Kidney (tissue), 22 donors: ENCODE measurements at places on chromosomes 3 and 15. TPM values are rescaled to one million over a fixed set of nuclear protein-coding genes. Genes with fewer than 3 reads are reported as not detected.

- no peaks in the 10 kb centered on the region for H3K4me1 ChIP-seq
- peaks cover 91% of the 10 kb centered on the region for H3K27me3 ChIP-seq
- H3K27ac ChIP-seq: no peak overlapping the region
- peak; percentile 15 for DNase-seq
- H3K36me3 ChIP-seq: no peaks in the 10 kb centered on the region
- H3K4me3 ChIP-seq: no peak overlapping the region
Measured at GRCh38 chr3:147411815-147412241, 2.7 kb downstream of the ZIC1 start.

- H3K27me3 ChIP-seq: no peaks in the 10 kb centered on the region
- no peak overlapping the region for H3K4me3 ChIP-seq
- no peak for DNase-seq
- H3K36me3 ChIP-seq: no peaks in the 10 kb centered on the region
- no peak overlapping the region for H3K27ac ChIP-seq
Measured at GRCh38 chr3:65575376-65575840, 463.3 kb downstream of the MAGI1 start.

- no peak overlapping the region for H3K4me3 ChIP-seq
- no peak overlapping the region for H3K27ac ChIP-seq
- H3K27me3 ChIP-seq: no peaks in the 10 kb centered on the region
- no peaks in the 10 kb centered on the region for H3K4me1 ChIP-seq
Measured at GRCh38 chr3:114307222-114307830, 13.5 kb downstream of the TIGIT start.

- no peaks in the 10 kb centered on the region for H3K36me3 ChIP-seq
- H3K4me1 ChIP-seq: no peaks in the 10 kb centered on the region
- H3K27me3 ChIP-seq: no peaks in the 10 kb centered on the region
Measured at GRCh38 chr3:147210676-147211075, 195.7 kb downstream of the ZIC4 start.

DNA sequence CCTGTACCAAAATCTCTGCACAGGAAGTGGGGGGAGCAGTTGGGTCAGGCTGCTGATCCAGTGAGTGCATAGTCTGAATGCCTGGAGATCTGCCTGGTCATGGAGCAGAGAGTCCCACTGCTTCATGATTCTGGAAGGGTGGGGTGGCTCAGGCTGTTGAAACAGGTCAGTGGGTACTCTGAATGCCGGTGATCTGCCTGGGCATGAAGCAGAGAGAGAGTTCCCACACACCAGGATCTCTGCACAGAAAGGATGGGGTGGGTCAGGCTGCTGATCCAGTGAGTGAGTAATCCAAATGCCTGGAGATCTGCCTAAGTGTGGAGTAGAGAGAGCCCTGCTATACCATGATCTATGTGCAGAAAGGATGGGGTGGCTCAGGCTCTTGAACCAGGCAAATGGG, 16.1 kb upstream of the GCSAM start:
- no peak overlapping the region for H3K27ac ChIP-seq
- no peak overlapping the region for H3K4me3 ChIP-seq
- no peaks in the 10 kb centered on the region for H3K4me1 ChIP-seq
- H3K27me3 ChIP-seq: no peaks in the 10 kb centered on the region
- no peak for DNase-seq

DNA sequence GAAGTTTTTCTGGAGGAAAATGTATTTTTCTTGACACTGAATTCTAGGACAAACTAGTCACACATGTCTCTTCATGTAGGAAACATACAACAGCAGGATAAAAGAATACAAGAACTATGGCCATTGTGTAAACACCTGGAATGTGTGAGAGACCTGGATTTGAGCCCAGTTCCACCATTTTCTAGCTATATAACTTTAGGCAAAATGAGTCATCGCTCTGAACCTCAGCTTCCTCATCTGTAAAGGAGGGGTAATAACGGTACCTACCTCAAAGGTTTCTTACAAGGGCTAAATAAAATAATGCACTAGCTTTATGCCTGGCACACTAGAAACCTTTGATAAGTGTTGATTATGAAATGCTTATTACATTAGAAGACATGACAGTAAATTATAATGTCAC, 57.8 kb downstream of the RIOX2 start:
- no peak overlapping the region for H3K27ac ChIP-seq
- H3K4me1 ChIP-seq: no peaks in the 10 kb centered on the region
- no peaks in the 10 kb centered on the region for H3K36me3 ChIP-seq
- H3K27me3 ChIP-seq: no peaks in the 10 kb centered on the region
- no peak overlapping the region for H3K4me3 ChIP-seq
- no peak for DNase-seq

DNA sequence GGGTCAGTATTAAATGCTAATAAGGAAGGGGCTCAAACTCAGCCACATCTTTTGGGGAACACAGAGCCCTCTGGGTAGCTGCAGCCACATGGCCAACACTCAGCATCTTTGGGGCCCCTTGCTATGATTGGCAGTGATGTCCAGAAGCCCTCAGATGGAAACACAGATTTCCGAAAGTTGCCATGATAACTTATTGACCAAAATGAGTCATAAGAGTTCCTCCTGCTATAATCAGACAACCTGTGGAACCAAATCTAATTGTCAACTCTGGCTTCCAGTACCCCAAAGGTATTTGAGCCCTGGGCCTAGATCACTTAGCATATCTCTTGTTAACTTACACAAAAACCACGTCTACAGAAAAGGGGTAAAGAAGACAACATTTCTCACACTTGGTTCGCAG, 392.2 kb downstream of the KCNH8 start:
- no peak overlapping the region for H3K27ac ChIP-seq
- DNase-seq: no peak
- H3K4me1 ChIP-seq: no peaks in the 10 kb centered on the region
- H3K27me3 ChIP-seq: no peaks in the 10 kb centered on the region
- no peaks in the 10 kb centered on the region for H3K36me3 ChIP-seq

GRCh38 chr15:92693691-92694331, 38.2 kb upstream of the FAM174B start:
- H3K4me3 ChIP-seq: no peak overlapping the region
- DNase-seq: no peak
- H3K27me3 ChIP-seq: no peaks in the 10 kb centered on the region
- H3K27ac ChIP-seq: no peak overlapping the region

GRCh38 chr3:45988362-45988761, 7.3 kb downstream of the FYCO1 start:
- no peaks in the 10 kb centered on the region for H3K27me3 ChIP-seq
- no peak overlapping the region for H3K27ac ChIP-seq
- H3K4me1 ChIP-seq: peaks cover 25% of the 10 kb centered on the region
- peaks cover 2% of the 10 kb centered on the region for H3K36me3 ChIP-seq
- H3K4me3 ChIP-seq: no peak overlapping the region

DNA sequence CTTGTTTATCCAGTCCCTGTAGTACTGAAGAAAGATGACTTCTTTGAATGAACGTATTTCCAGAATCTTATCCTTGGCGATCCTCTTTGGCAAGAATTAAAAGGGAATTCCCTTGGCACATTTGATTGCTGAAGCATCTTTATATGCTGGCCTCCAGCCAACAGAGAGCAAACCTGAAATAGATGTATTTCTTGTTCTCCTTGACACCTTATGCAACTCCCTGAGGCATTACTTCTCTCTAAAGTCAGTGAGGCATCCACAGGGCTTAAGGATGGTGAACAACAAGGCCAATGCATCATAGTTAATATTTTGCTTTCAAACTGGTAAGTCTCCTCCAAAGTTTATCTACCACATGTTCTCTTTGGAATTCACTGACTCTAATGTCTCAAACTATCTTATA, 450.9 kb upstream of the THRB start:
- H3K27ac ChIP-seq: no peak overlapping the region
- no peak overlapping the region for H3K4me3 ChIP-seq
- no peaks in the 10 kb centered on the region for H3K27me3 ChIP-seq
- no peaks in the 10 kb centered on the region for H3K36me3 ChIP-seq
- H3K4me1 ChIP-seq: no peaks in the 10 kb centered on the region
- DNase-seq: no peak

- H3K27ac ChIP-seq: no peak overlapping the region
- no peaks in the 10 kb centered on the region for H3K27me3 ChIP-seq
- H3K36me3 ChIP-seq: no peaks in the 10 kb centered on the region
- H3K4me1 ChIP-seq: peaks cover 6% of the 10 kb centered on the region
- no peak for DNase-seq
Measured at GRCh38 chr3:127800508-127800907, 21.8 kb downstream of the MGLL start.

GRCh38 chr3:194976874-194977273, 291.2 kb downstream of the FAM43A start:
- no peak overlapping the region for H3K4me3 ChIP-seq
- no peak overlapping the region for H3K27ac ChIP-seq
- no peaks in the 10 kb centered on the region for H3K36me3 ChIP-seq
- DNase-seq: no peak
- no peaks in the 10 kb centered on the region for H3K27me3 ChIP-seq
- H3K4me1 ChIP-seq: no peaks in the 10 kb centered on the region

GRCh38 chr3:45252826-45253225, 26.7 kb upstream of the TMEM158 start:
- no peak for DNase-seq
- H3K27ac ChIP-seq: no peak overlapping the region
- H3K27me3 ChIP-seq: no peaks in the 10 kb centered on the region
- no peaks in the 10 kb centered on the region for H3K4me1 ChIP-seq

DNA sequence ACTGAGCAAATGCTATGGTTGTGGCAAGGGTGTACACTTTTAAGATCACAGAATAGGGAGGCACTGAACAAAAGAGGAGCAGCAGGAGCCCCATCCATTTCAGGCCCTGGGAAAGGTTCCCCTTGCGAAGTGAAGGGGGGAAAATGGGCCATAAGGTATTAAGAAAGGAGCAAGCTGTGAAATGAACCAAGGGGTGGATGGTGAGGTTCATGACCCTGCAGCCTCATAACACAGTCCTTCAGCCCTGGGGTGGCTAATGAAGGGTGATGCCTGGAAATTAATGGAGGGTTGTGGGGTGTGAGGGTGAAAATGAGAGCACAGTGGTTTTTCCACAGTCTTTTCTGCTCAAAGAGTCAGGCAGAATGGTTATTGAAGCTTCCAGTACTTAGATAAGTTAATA, 150.1 kb downstream of the PDZRN3 start:
- no peak for DNase-seq
- H3K4me3 ChIP-seq: no peak overlapping the region
- H3K4me1 ChIP-seq: no peaks in the 10 kb centered on the region
- no peak overlapping the region for H3K27ac ChIP-seq

GRCh38 chr15:35038626-35039451, 46.3 kb downstream of the NANOGP8 start:
- no peaks in the 10 kb centered on the region for H3K27me3 ChIP-seq
- H3K36me3 ChIP-seq: no peaks in the 10 kb centered on the region
- no peak overlapping the region for H3K4me3 ChIP-seq
- H3K27ac ChIP-seq: no peak overlapping the region

DNA sequence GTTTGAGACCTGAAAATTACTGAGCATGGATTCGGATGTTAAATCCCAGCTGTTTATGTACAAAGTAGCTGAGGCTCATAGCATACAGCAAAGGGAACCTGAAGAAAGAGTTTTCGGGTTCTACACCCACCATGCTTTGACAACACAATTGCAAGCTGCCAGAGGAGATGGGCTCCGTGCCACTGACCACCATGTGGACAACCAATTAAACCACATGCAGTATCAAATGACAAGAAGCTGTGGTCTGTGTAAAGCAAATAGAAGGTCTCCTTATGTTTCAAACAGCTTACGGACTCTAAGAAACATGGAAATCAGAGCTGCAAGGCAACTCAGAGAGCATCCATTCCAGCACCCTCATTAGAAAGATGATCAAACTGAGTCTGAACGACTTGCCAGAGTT, 12.9 kb downstream of the GABRB3 start:
- no peaks in the 10 kb centered on the region for H3K27me3 ChIP-seq
- no peaks in the 10 kb centered on the region for H3K4me1 ChIP-seq
- no peak overlapping the region for H3K4me3 ChIP-seq
- DNase-seq: no peak

- no peak overlapping the region for H3K4me3 ChIP-seq
- no peaks in the 10 kb centered on the region for H3K4me1 ChIP-seq
- no peaks in the 10 kb centered on the region for H3K27me3 ChIP-seq
- no peak for DNase-seq
- no peak overlapping the region for H3K27ac ChIP-seq
Measured at GRCh38 chr3:25412269-25412668, 15.8 kb upstream of the RARB start.

DNA sequence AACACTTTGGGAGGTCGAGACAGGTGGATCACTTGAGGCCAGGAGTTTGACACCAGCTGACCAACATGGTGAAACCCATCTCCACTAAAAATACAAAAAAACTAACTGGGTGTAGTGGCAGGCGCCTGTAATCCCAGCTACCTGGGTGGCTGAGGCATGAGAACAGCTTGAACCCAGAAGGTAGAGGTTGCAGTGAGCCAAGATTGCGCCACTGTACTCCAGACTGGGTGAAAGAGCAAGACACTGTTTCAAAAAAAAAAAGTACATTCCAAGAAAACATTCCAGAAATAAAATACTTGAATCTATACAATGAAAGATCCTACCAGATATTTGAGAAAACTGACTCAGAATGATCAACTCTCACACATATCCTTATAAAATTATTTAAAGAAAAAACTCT, 30.4 kb downstream of the TFDP2 start:
- no peaks in the 10 kb centered on the region for H3K4me1 ChIP-seq
- H3K36me3 ChIP-seq: no peaks in the 10 kb centered on the region
- no peak for DNase-seq
- H3K27ac ChIP-seq: no peak overlapping the region

DNA sequence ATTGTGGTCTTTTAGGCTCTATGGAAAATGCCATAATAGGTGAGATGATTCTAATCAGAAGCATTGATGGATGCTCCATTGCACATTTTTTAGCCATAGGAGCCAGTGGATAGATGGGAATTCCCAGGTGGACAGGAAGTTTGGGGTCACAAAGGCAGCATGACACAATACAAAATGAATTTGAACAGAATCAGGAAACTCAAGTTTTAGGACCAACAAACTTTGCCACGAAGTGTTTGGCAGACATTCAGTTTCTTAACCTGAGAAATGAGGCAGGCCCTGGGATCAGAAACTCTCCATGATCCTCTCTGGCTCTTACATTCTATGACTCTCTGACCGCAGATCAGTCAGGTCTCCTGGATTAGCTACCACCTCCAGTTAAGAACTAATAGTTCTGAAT, 275.4 kb downstream of the TIGIT start:
- no peak for DNase-seq
- H3K27ac ChIP-seq: no peak overlapping the region
- no peaks in the 10 kb centered on the region for H3K27me3 ChIP-seq
- peaks cover 9% of the 10 kb centered on the region for H3K4me1 ChIP-seq

Gene GPR176
- 7.6 TPM for total RNA-seq

Gene CYP8B1
- total RNA-seq: 10.4 TPM

Gene NDN
- total RNA-seq: 19.9 TPM

Gene CHRNA7
- total RNA-seq: 1.6 TPM

Gene C3orf22
- not detected for total RNA-seq

Gene LMAN1L
- not detected for total RNA-seq

Gene SETD2
- 49.9 TPM for total RNA-seq

Gene EPHB1
- total RNA-seq: 3.2 TPM

Gene ANP32A
- total RNA-seq: 113 TPM

Gene SAMD7
- not detected for total RNA-seq

Gene CAMK2N2
- 0.31 TPM for total RNA-seq

Gene SPTBN5
- 1.2 TPM for total RNA-seq
